ENCODE measurements at places on chromosomes 12 and 14. TPM values are rescaled to one million over a fixed set of nuclear protein-coding genes. Genes with fewer than 3 reads are reported as not detected.

The ADAMTS20 gene
- 4.5 TPM for total RNA-seq

- H3K36me3 ChIP-seq, result no peaks in the 10 kb centered on the region
- H3K27me3 ChIP-seq, result no peaks in the 10 kb centered on the region
- DNase-seq, result no peak
- peaks cover 2% of the 10 kb centered on the region for H3K4me1 ChIP-seq
- H3K4me3 ChIP-seq, result no peak overlapping the region
Measured at GRCh38 chr12:76554405-76555230, 5.0 kb downstream of the OSBPL8 start.

- H3K4me3 ChIP-seq, result no peak overlapping the region
- no peaks in the 10 kb centered on the region for H3K27me3 ChIP-seq
- H3K27ac ChIP-seq, result no peak overlapping the region
- no peak for DNase-seq
- H3K4me1 ChIP-seq, result no peaks in the 10 kb centered on the region
Measured at GRCh38 chr14:88228522-88229236, 94.4 kb downstream of the KCNK10 start.

DNA sequence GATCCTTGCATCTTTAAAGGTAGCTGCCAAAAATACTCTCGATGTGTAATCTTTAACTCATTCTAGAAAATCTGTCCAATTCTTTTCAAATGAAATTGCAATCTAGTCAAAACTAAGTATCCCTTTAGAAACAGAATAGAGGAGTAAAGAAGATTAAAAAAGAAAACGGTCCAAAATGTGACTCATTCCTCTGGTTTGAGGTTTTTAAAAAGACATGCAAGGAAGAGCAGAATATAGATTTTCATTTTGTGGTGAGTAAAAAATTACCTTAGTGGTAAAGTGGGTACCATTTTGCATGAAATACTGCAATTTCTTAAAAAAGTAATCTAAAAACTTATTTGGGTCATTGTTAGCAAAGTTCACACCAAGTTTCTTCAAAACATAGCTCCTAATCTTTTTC, 108.4 kb downstream of the BRMS1L start:
- H3K27me3 ChIP-seq, result no peaks in the 10 kb centered on the region
- no peak overlapping the region for H3K4me3 ChIP-seq
- no peak for DNase-seq
- H3K27ac ChIP-seq, result no peak overlapping the region
- no peaks in the 10 kb centered on the region for H3K36me3 ChIP-seq

DNA sequence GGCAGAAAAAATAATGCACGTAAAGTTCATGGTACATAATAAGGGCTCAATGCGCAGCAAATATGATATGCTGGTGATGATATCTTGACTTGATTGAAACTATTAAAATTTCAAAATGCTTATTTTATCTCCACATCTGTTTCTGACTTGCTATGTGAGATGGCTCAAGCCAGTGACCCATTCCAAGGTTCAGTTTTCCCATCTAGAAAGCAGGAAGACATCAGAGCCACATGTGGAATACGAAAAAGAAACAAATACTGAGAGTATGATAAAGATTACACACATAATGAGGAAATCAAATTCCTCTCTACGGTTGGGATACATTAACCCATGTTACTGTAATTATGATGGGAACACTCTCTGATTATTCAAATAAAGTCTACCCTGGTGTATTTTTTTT, 24.0 kb upstream of the TSPAN11 start:
- H3K36me3 ChIP-seq, result no peaks in the 10 kb centered on the region
- H3K27ac ChIP-seq, result no peak overlapping the region
- H3K4me3 ChIP-seq, result no peak overlapping the region
- no peaks in the 10 kb centered on the region for H3K4me1 ChIP-seq

- no peaks in the 10 kb centered on the region for H3K36me3 ChIP-seq
- no peak overlapping the region for H3K27ac ChIP-seq
- H3K4me3 ChIP-seq, result no peak overlapping the region
- no peaks in the 10 kb centered on the region for H3K27me3 ChIP-seq
- no peaks in the 10 kb centered on the region for H3K4me1 ChIP-seq
- no peak for DNase-seq
Measured at GRCh38 chr12:76123259-76124212, 39.1 kb upstream of the NAP1L1 start.

GRCh38 chr12:113140706-113141105, 5.1 kb upstream of the RASAL1 start:
- no peaks in the 10 kb centered on the region for H3K27me3 ChIP-seq
- no peak overlapping the region for H3K4me3 ChIP-seq
- DNase-seq, result no peak
- H3K27ac ChIP-seq, result no peak overlapping the region
- H3K36me3 ChIP-seq, result no peaks in the 10 kb centered on the region

GRCh38 chr12:15778126-15778525, 11.1 kb downstream of the EPS8 start:
- H3K4me1 ChIP-seq, result no peaks in the 10 kb centered on the region
- H3K27ac ChIP-seq, result no peak overlapping the region
- no peak overlapping the region for H3K4me3 ChIP-seq
- H3K36me3 ChIP-seq, result no peaks in the 10 kb centered on the region

DNA sequence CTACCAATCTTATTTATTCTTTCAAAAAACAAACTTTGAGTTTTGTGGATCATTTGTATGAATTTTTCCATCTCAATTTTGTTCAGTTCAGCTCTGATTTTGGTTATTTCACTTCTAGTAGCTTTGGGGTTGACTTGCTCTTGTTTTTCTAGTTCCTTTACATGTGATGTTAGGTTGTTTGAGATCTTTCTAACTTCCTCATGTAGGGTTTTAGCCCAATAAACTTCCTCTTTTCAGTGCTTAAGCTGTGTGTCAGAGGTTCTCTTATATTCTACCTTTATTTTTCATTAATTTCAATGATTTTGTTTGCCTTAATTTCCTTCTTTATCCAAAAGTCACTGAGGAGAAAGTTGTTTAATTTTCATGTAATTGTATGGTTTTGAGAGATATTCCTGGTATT, 860.4 kb upstream of the FBXO33 start:
- H3K4me3 ChIP-seq, result no peak overlapping the region
- H3K27ac ChIP-seq, result no peak overlapping the region
- no peaks in the 10 kb centered on the region for H3K36me3 ChIP-seq
- no peaks in the 10 kb centered on the region for H3K27me3 ChIP-seq
- no peak for DNase-seq
- no peaks in the 10 kb centered on the region for H3K4me1 ChIP-seq

GRCh38 chr12:116385486-116386217, 108.2 kb upstream of the MED13L start:
- DNase-seq, result no peak
- H3K4me1 ChIP-seq, result peaks cover 5% of the 10 kb centered on the region
- no peak overlapping the region for H3K27ac ChIP-seq
- no peaks in the 10 kb centered on the region for H3K27me3 ChIP-seq

- H3K27ac ChIP-seq, result no peak overlapping the region
- DNase-seq, result no peak
- no peaks in the 10 kb centered on the region for H3K27me3 ChIP-seq
- no peaks in the 10 kb centered on the region for H3K36me3 ChIP-seq
- no peaks in the 10 kb centered on the region for H3K4me1 ChIP-seq
Measured at GRCh38 chr14:101065696-101066694, 162.5 kb upstream of the RTL1 start.

DNA sequence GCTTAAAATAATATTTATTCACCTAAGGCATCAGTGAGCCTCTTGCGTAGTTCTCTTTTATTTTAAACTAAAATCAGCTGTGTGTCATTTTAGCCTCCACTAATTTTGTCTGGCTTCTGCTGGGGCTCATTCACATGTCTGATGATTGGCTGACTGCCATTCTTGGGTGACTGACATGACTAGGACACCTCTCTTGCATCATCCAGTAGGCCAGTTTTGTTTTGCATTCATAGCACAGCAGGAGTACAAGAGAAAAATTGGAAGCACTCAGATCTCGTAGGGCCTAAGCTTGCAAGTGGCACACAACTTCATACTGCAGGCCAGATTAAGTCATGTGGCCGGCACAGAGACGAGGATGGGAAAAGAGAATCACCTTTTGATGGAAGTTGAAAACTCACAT, 1226.5 kb downstream of the GALC start:
- no peaks in the 10 kb centered on the region for H3K4me1 ChIP-seq
- no peak overlapping the region for H3K4me3 ChIP-seq
- no peaks in the 10 kb centered on the region for H3K27me3 ChIP-seq
- H3K27ac ChIP-seq, result no peak overlapping the region

DNA sequence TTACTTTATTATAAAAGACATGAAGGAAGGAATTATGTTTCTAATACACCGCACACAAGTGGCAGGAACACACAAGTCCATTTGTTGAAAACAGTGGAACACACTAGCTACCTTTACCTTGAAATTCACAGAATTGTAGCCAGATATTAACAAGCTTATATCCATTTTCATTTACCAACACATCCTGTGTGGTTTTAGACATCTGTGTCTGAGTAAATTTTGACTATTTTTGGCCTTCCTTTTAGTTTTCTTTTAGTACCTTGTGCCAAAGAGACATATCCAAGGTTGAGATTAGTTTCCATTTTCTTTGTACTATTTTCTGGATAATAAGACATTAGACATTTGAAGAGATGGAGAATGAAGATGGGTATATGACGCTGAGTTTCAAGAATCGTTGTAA, at the start of gene KLRF2:
Gene KLRF2 (plus strand): TSS at position 244 of the 400 bp plus-strand sequence. CDS start 107 bp downstream, at position 351.
- no peaks in the 10 kb centered on the region for H3K36me3 ChIP-seq
- H3K27ac ChIP-seq, result no peak within 1 kb of the TSS
- DNase-seq, result no peak
- no peaks in the 10 kb centered on the region for H3K27me3 ChIP-seq
- H3K4me3 ChIP-seq, result no peak within 1 kb of the TSS

DNA sequence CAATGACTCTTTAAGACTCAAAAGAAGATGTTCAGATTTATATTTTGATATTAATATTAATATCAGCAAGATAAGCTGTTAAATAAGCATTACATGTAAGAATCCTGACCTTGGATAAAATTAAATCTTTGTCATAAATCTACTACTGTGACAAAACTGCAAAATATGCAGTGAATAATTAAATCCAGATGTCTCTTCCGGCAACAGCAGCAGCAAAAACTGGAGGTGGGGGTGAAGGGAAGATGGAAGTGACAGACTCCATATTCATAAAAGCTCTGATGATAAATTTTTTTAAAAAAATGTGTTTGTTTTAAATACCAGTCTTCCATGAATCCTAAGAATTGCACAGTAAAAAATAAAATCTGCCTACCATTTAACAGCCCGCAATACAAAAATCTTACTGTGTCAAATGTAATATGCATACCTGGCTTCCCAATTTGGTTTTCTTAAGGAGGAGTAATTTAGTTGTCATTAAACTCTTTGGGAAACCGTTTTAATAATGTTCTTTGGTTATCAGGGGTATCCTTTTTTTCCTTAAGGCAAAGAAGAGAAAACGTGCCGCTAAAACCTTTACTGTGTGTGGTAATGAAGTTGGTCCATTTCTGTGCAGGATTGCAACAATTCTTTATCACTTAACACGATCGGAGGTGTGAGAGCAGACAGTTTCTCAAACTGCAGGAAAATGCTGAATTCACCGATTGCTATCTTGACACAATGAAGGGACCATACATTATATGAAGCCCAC, 478.2 kb downstream of the DIO2 start:
- no peak for DNase-seq
- H3K27ac ChIP-seq, result no peak overlapping the region
- H3K36me3 ChIP-seq, result no peaks in the 10 kb centered on the region
- H3K4me1 ChIP-seq, result no peaks in the 10 kb centered on the region
- no peak overlapping the region for H3K4me3 ChIP-seq
